ENCODE measurements at places on chromosomes 4 and X. TPM values are rescaled to one million over a fixed set of nuclear protein-coding genes. Genes with fewer than 3 reads are reported as not detected.

GRCh38 chr4:126973201-126973600 lies 659.6 kb upstream of the INTU start:
- no peaks in the 10 kb centered on the region for H3K27me3 ChIP-seq
- no peak overlapping the region for H3K4me3 ChIP-seq
- no peaks in the 10 kb centered on the region for H3K4me1 ChIP-seq
- no peak overlapping the region for H3K27ac ChIP-seq

DNA sequence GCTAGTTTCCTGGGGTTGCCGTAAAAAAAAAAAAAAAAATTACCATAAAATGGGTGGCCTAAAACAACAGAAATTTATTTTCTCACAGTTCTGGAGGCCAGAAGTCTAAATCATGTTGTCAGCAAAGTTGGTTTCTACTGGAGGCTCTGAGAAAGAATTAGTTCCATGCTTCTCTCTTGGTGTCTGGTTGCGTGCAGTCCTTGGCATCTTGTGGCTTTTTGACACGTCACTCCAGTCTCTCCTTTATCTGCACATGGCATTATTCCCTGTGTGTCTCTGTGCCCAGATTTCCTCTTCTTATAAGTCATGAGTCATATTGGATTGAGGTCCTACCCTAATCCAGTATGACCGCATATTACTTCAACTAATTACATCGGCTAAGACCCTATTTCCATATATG lies 38.7 kb downstream of the SPATA4 start:
- H3K27ac ChIP-seq, result no peak overlapping the region
- H3K27me3 ChIP-seq, result no peaks in the 10 kb centered on the region
- DNase-seq, result no peak
- no peaks in the 10 kb centered on the region for H3K36me3 ChIP-seq
- no peak overlapping the region for H3K4me3 ChIP-seq
- no peaks in the 10 kb centered on the region for H3K4me1 ChIP-seq

The ZFP42 gene
- 0.07 TPM for total RNA-seq

DNA sequence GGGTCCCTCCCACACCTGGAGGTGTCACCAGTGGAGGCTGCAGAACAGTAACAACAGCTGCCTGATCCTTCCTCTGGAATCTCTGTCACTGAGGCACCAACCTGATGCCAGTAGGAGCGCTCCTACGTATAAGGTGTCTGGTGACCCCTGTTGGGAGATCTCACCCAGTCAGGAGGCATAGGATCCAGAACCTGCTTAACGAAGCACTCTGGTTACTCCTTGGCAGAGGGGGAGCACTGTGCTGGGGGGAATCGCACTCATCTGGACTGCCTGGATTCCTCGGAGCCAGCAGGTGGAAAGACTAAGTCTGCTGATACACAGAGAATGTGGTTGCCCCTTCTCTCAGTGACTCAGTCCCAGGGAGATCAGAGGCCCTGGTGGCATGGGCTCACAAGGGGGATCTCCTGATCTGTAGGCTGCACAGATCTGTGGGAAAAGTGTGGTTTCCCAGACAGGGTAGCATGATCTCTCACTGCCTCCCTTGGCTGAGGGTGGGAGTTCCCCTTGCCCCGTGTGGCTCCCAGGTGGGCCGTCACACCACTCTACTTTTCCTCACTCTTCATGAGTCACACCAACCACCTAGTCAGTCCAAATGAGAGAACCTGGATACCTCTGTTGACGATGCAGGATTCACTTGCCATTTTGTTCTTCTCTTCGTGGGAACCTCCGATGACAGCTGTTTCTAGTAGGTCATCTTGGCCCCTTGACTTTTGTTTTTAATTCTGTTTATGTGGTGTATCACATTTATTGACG lies 305.9 kb downstream of the IDS start:
- DNase-seq, result no peak
- H3K36me3 ChIP-seq, result no peaks in the 10 kb centered on the region
- H3K27ac ChIP-seq, result peak overlapping the region; percentile 76
- H3K4me1 ChIP-seq, result peaks cover 15% of the 10 kb centered on the region

- no peaks in the 10 kb centered on the region for H3K27me3 ChIP-seq
- H3K4me1 ChIP-seq, result no peaks in the 10 kb centered on the region
- no peak overlapping the region for H3K27ac ChIP-seq
- no peak overlapping the region for H3K4me3 ChIP-seq
- DNase-seq, result no peak
- H3K36me3 ChIP-seq, result no peaks in the 10 kb centered on the region
Measured at GRCh38 chr4:180798036-180798577, 1445.1 kb upstream of the TENM3 start.

DNA sequence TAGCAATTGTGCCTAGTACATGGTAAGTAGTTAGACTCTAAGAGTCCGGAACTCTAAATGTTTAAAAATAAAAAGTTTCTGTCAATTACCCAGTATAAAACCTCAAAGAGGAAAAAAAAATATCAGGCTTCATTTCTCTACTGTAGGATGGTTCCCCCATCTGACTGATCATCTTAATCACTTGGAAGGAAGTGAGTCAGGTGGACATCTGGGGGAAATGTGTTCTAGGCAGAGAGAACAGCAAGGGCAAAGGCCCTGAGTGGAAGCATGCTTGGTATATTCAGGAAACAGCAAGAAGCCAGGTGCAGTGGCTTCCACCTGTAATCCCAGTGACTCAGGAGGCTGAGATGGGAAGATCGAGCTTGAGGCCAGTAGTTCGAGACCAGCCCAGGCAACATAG lies 2.9 kb upstream of the EIF1AX start:
- H3K27me3 ChIP-seq, result no peaks in the 10 kb centered on the region
- peaks cover 15% of the 10 kb centered on the region for H3K36me3 ChIP-seq
- H3K27ac ChIP-seq, result peak overlapping the region; percentile 48
- no peak for DNase-seq
- H3K4me1 ChIP-seq, result peaks cover 22% of the 10 kb centered on the region

All from activated T-helper 2 cell treated with anti-CD3 and anti-CD28 coated beads, Interferon-gamma antibody, Interleukin-2, Interleukin-4, amounts not matched to agents 10 μg/mL and 5 μg/mL and 100 μg/mL, durations not matched to agents 14 hours and 24 hours and 36 hours (primary cell).